ENCODE measurements at places on chromosomes 2 and 18.

DNA sequence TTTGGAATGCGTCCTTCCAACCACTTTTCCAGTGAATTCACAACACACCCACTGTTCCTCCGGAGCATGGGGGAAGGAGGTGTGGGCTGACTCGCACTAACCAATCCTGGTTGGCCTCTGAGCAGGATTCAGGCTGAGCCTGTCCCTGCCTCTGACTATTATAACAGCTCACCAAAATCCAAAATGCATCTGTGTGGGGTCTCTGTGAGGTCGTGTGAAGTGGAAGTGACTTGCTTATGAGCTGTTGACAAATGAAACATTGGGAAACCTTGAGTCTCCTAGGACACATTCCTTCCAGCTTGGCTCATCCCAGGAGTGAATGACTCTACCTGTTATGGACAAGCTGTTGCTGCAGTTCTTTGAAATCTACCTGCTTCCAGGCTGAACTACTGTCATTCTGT is 1.5 kb downstream of the CIDEA start:
- peak; percentile 36 for DNase-seq

DNA sequence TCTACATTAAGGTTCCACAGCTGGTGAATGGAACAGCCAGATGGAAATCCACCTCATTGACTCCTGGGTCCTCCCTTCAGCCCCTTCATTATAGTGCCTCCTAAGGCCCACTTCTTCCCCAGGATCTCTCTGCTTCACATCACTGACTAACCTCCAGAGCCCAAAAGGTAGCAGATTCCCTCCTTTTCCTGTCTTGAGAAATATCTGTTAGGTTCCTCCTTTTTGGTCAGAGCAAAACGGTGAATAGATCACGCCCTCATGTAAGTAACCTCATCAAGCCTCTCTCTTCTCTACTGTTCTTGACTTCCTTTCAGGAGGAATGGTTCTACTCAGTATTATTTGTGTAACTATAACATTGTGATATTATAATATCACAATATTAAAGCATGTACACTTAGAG is 155.0 kb upstream of the SRD5A2 start:
- DNase-seq: no peak

DNA sequence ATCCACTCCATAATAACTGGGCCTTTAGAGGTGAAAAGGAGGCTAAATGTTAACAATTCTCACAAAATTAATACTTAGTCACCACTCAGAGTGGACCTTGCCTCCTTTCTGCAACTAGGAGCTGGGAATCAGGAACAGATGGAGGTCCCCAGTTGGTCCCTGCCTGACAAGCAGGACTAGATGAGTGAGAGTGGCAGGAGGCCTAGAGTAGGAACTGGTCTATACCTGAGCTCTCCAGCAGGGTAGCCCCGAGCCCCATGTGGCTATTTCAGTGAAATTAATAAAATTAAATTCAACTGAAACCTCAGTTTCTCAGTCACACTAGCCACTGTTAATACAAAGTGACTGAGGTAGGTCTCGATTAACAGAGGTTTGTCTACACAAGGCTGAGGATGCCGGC is 150.5 kb downstream of the MYO5B start:
- DNase-seq: no peak

DNA sequence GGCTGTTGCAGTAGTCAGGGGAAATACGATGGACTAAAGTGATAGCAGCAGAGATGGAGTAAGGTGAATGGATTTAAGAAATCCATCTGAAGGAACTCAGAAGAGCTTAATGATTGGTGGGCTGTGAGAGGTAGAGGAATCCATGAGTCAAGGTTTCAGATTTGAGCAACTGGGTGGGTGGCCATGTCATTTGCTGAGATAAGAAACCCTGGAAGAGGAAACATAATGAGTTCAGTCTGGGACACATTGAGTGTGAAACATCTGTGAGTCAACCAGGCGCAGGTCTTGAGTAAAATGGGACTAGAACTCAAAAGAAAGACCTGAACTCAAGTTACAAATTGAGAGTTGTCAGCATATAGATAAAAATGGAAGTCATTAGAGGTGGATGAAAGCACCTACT is 19.7 kb upstream of the ASNSD1 start:
- no peak for DNase-seq

DNA sequence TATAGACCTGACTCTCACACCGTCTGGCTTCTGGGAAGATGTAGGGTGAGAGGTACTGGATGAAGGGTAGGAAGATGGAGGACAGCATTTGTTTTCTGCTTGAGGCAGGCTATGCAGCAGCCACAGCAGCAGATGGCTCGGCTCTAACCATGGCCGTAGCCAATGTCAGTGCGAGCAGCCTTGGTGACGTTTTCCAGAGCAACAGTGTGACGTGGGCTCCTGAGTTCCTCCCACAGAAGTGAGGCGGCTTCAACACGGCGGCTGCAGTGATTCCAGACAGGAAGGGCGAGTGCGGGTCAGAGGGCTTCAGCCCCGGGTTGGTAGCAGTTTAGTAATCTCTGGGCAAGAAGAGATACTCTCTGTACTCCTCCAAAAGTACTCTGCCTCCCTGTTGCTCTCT is 133.0 kb upstream of the MYT1L start:
- no peak for DNase-seq

Data from cardiac septum (tissue), 1 donor.